ENCODE measurements at places on chromosomes 13 and 19. TPM values are rescaled to one million over a fixed set of nuclear protein-coding genes. Genes with fewer than 3 reads are reported as not detected.

Gene CRLF1
- 17.0 TPM for total RNA-seq

Gene BRCA2
- 2.8 TPM for total RNA-seq

Gene VSTM1
- not detected for total RNA-seq

Gene ACER1
- not detected for total RNA-seq

Gene GARIN5B
- total RNA-seq: not detected

Gene COMMD6
- 124 TPM for total RNA-seq

Gene CEACAM18
- not detected for total RNA-seq

Gene ZNF614
- total RNA-seq: 8.4 TPM

- DNase-seq: no peak
These were observed 6.0 kb upstream of the CCNP start for GRCh38 chr19:40232479-40232878.

- no peak for DNase-seq
These were observed 14.3 kb downstream of the IER2 start for GRCh38 chr19:13164343-13165161.

- DNase-seq: no peak
These were observed 26.5 kb downstream of the MYCBP2 start for GRCh38 chr13:77300176-77301037.

DNA sequence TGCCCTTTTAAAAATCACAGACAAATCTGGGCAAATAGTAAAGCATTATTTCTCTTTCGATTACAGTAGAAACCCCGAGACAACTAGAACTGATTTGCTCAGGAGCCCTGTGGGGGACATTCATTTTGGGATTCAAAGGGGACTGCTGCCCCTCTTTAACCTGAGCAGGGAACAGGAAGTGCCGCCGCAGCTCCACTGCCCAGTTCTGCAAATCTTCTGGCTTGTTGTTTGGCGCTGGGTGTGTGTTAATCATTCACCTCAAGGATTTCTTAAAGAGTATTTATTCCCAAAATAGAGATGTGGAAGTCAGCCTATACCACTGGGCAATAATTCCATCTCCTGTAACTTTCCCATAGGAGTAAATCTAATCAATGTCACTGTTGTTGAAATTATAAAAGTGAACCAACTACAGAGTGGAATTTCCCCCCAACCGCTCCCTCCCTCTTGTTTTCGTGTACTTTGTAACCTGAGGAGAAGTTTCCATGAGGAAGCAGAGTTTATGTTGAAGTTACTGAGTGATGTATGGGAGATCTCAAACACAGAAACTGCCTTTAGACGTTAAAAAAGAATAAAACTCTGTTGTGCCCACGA, 515.8 kb downstream of the KLF12 start:
- no peak for DNase-seq

- no peak for DNase-seq
These were observed 6.1 kb downstream of the SOX21 start for GRCh38 chr13:94706101-94706842.

GRCh38 chr19:57248646-57249045, 8.2 kb downstream of the ZNF805 start:
- DNase-seq: peak; percentile 63

- DNase-seq: no peak
These were observed 866.7 kb upstream of the SPRY2 start for GRCh38 chr13:81207636-81208035.

GRCh38 chr13:78137404-78138142, 218.9 kb upstream of the EDNRB start:
- no peak for DNase-seq

DNA sequence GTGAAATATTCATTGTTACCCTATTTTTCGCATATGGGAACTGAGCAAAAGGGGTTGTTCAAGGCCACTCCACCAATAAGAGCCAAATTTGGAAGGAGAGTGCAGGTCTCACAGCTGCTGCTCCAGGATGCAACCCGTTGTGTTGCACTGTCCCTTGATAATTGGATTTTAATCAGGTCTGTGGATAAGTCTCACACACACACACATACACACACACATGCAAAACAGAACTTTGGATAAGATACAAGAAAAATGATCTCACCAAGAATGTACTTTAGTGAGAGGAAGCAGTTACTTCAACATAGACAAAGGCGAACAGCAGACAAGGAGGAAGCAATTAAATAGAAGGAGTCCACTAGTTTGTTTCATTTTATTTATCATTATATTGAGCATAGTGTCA, 127.3 kb upstream of the EDNRB start:
- DNase-seq: no peak

GRCh38 chr19:875265-875879, 15.9 kb downstream of the CFD start:
- DNase-seq: no peak

- DNase-seq: no peak
These were observed 1156.0 kb downstream of the OLFM4 start for GRCh38 chr13:54184576-54184975.

GRCh38 chr13:58992478-58993042, 1171.2 kb downstream of the DIAPH3 start:
- no peak for DNase-seq

- no peak for DNase-seq
These were observed at the start of gene ATP8A2 for GRCh38 chr13:25371875-25372283. ATP8A2 (plus strand) TSS chr13:25371974; CDS start chr13:25372213, 239 bp downstream.

DNA sequence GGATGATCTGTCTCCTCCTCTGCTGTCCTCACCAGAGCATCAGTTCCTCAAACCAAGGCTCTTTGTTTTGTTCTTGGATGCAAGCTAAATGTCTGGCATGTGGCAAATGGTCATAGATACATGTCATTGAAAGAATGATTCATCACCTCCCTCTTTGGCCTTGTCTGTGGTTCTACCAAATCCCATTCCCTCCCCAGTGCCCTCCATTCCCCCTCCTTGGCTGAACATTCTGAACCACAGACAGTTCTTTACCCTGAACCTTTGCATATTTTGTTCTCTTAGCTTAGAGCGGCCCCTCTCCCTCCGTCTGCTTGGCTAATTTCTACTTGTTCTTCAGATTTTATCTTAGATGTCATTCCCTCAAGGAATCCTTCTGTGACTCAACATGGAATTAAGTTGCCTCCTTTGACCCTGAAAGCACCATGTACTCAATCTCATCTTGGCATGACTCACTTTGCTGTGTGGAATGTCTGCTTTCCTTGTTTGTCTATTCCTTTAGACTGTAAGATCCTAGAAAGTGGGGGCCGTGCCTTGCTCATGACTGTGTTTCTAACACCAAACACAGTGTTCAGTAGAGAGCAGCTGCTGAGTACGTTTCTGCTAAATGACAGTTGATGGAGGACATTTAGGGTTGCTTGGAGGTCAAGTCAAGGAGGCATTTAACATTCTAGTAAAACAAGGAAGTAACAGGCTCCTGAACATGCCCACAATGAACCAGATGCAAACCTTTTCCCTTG, 8.1 kb downstream of the ALOX5AP start:
- DNase-seq: no peak

- DNase-seq: no peak
These were observed 73.8 kb downstream of the CCDC70 start for GRCh38 chr13:51935326-51936171.

DNA sequence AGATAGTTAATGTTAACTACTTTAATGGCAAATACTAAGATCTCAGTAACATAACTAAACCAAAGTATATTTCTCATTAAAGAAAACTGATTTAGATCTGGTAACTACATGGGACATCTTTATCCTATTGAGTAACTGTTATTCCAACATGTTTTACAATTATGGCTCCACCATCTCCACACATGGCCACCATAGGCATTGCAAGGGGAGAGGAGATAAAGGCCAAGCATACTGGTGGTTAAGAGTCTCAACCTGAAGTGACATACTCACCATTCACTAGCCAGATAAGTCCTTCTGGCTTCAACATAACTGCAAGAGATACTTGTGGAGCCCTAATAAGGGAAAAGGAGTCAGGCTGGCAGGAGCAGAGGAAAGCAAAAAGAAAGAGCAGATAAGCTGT, 1586.4 kb upstream of the SPRY2 start:
- DNase-seq: no peak

DNA sequence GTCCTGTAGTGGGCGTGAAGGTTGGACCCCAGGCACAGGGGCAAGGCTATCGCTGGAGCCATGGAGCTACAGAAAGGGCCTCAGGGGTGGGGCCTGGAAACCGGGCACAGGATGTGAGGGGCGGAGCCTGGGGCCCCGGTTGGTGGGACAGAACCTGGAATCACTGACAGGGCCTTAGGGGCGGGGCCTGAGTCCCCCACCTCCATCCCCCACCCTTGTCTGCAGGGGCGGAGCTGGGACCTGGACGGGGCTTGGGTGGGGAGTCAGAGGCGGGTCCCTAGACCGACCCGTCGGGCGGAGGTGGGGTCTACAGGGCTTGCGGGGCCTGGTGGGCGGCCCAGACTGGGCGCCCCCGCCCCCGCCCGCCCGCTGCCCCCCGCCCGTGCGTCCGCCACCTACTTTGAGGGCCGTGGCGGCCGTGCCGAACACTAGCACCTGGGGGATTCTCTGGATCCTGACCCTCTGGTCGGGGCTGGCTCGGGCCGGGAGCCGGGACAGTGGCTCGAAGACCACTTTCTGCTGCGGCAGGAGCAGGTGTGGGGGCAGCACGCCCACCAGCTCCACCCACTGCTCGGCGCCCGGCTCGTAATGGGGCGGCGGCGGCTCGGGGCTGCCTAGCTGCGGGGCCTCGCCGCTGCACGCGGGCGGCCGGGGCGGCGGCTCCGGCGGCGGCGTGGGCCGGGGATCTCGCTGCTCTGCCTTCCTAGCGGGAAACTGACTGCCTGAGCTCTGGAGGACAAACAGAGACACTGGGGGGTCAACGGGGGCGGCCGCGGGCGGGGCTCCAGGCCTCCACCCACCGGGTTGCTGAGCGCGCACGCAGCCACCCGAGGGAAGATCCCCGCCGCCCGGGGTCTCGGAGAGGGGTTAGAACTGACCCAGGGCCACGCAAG, 26.3 kb downstream of the DCAF15 start:
- DNase-seq: no peak

GRCh38 chr19:4390567-4391305, 9.6 kb downstream of the SH3GL1 start:
- no peak for DNase-seq

GRCh38 chr13:21833921-21834320, 163.0 kb downstream of the FGF9 start:
- DNase-seq: no peak

DNA sequence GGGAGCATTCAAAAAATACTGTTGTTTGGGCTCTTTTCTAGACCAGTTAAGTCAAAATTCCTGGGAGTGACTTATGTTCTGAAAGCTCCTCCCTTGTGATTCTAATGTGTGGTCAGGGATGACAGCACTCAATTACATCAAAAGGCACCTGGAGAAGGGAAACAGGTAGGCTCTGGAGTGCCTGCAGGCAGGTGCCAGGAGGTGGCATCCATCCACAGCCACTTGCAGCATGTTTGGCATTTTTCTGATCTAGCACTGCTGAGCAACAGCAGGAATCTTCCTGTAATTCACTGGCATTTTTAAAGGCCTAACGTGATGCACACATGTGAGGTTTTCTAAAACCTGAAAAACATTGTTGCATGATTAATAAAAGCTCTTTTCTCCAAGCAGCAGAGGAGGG, 94.6 kb downstream of the CCNA1 start:
- DNase-seq: no peak

- no peak for DNase-seq
These were observed 18.0 kb downstream of the SLC5A5 start for GRCh38 chr19:17889609-17890214.

DNA sequence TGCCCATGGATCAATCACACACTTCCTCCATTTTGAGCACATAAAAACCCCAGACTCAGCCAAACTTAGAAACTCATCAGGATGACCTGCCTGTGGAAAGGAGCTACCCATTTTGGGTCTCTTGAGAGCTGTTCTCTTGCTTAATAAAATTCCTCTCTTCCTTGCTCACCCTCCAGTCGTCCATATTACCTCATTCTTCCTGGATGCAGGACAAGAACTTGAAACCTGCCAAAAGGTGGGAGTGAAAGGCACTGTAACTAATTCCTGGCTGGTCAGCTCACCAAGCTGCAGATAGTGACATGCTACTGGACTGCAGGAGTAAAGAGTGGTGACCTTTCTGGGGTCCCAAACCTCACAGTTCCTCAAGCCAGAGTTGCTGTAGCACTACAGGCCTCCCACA, 20.2 kb downstream of the LIG4 start:
- no peak for DNase-seq

GRCh38 chr13:77919921-77920294, 1.3 kb upstream of the EDNRB start:
- DNase-seq: no peak

DNA sequence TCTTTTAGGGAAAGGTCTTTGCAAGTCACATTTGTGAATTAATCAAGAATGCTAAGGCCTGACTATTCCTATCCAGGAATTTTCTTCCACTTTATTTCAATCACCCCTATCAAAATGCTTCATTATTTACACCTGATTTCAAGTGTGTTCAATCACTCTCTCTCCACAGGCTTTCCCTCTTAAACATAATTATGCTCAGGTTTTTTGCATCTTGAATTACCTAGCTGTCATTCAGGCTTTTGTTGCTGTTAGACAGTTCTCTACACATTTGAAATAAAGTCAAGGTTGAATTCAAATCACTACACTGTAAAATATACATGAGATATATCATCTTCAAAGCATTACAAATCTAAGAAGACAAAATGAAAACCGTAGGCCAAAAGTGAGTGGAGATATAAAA, 941.3 kb upstream of the SLITRK1 start:
- no peak for DNase-seq

DNA sequence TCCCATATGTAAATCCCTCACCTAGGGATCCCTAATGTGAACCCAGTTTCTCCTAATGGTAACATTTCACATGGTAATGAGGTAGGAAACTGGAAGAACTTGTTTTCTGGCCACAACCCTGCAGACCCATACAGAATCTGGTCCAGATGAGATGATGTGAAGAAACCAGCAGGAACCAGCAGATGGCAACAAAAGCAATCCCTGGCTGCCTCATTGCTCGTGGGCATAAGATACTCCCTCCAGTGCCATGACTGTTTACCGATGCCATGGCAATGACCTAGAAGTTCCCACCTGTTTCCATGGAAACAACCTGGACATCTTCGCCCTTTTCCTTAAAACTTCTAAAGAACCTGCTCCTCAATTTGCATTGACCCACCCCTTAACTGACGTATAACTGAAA, 1.4 kb upstream of the CD209 start:
- DNase-seq: no peak

DNA sequence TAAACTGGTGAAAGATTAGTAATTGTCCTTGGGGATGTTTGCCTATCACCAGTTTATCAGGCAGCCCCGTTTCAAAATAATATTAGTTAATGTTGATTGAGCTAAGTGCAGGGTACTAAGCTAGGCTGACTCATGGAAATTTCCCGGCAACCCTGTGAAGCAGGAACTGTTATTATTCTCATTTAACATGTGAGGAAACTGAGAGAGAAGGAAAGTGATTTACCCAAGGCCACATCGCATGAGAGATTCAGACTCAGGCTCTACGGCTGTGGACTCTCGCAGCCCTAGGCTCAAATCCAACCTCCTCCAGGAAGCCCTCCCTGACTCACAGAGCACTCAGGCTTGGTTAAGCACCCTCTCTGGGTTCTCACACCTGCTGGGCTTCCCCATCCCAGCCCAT, 19.7 kb downstream of the CLPTM1 start:
- DNase-seq: no peak
